Muscle of leg (tissue), 16 donors: ENCODE measurements at places on chromosomes 16 and 17.
A peak's percentile ranks its signal among the peaks of the same experiment; 100 is the strongest.

DNA sequence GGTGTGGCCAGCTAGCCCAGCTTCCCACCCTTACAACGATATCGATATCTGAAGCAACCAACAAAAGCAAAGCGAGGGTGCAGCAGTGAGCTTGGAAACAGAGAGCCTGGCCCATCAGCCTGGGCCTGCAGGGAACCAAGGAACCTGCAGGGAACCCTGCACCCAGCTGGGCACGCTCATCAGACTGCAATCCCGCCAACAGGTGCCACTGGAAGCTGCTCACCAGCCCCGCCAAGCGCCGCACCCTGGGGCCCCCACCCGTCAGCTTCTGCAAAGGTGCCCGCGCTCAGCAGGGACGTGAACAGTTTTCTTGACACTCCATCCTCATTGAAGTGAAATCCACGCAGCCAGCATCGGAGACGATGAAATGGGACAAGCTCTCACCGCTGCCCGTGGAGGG is 250.7 kb downstream of the RBFOX3 start:
- no peak for DNase-seq

DNA sequence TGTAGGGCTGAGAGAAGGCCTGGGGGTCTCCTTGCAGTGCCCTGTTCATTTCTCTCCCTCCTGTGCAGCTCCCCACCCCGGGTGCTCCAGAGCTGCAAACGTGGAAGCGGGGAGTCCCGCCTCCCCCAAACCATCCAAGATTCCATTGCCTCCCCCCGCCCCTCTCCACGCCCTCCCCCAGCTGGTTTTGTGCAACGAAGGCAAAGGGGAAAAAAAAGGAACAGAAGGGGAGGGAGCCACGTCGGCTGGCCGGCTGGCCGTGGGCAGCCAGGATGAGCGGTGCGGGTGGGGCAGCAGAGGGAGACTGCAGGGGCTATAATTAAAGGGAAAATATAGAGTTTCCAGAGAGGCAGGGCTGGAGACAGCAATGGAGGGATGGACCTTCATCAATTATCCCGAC is 1.7 kb upstream of the COL1A1 start:
- DNase-seq, result peak; percentile 96

- peak; percentile 95 for DNase-seq
Observed at GRCh38 chr16:85350973-85351372, 238.7 kb upstream of the CIBAR2 start.

GRCh38 chr17:60704170-60704569 is 26.5 kb downstream of the BCAS3 start:
- no peak for DNase-seq

- DNase-seq, result no peak
Observed at GRCh38 chr17:82443465-82444283, 6.9 kb downstream of the CYBC1 start.

GRCh38 chr16:4358831-4359561 is 7.9 kb upstream of the PAM16 start:
- peak; percentile 50 for DNase-seq

GRCh38 chr17:63945784-63946439 is 13.8 kb upstream of the CD79B start:
- no peak for DNase-seq

- peak; percentile 22 for DNase-seq
Observed at GRCh38 chr16:56643080-56643778, 4.8 kb downstream of the MT1A start.

- DNase-seq, result no peak
Observed at GRCh38 chr16:54525104-54525503, 238.5 kb upstream of the IRX3 start.

- DNase-seq, result no peak
Observed at GRCh38 chr17:6067060-6067459, 3.1 kb upstream of the WSCD1 start.

- DNase-seq, result no peak
Observed at GRCh38 chr16:80924372-80924978, 82.2 kb downstream of the CMC2 start.

DNA sequence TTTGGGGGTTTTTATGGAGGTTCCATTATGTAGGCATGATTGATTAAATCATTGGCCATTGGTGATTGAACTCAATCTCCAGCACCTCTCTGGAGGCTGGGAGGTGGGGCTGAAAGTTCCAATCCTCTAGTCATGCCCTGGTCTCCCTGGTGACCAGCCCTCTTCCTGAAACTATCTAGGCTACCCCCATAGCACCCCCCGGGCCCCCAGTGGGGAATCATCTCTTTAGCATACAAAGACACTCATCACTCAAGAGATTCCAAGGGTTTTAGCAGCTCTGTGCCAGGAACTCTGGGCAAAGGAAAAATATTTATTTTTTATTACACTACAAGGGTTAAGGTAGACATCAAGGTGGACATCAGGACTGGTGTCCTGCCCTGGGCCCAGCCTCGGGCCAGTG is 10.6 kb downstream of the SLC46A1 start:
- DNase-seq, result no peak

DNA sequence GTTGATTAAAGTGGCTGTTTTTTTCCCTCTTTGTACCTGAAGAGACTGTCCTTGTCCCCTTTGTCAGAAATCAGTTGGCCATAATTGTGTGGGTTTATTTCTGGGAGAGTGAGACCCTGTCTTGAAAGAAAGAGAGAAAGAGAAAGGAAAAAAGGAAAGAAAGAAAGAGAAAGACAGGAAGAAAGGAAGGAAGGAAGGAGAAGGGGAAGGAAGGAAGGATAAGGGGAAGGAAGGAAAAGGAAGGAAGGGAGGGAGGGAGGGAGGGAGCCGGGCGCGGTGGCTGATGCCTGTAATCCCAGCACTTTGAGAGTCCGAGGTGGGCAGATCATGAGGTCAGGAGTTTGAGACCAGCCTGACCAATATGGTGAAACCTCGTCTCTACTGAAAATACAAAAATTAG is 6.8 kb upstream of the EVPLL start:
- no peak for DNase-seq

DNA sequence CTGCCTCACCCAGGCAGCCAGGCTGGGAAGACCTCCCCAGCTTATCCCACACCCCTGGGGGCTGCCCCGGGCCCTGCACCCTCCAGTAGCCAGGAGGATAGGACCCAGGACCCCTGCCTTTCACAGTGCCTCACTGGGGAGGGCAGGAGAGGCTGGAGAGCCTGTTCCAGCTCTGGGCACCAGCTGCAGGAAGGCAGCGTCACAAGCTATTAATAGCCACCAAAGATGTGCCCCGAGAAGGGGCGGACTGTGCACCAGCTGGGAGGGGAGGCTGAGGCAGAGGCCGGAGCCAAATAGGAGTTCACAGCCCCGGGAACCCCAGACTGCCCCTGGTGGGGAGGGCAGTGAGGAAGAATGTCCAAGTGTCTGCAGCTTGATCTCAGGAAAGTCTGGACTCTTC is 8.8 kb downstream of the SBK1 start:
- DNase-seq, result no peak
